Suprapubic skin (tissue), 4 donors: ENCODE measurements at places on chromosomes 2 and 18. TPM values are rescaled to one million over a fixed set of nuclear protein-coding genes. Genes with fewer than 3 reads are reported as not detected.

IL1RN gene
- total RNA-seq: 147 TPM

OR6B3 gene
- not detected for total RNA-seq

LHCGR gene
- not detected for total RNA-seq

NEU4 gene
- 0.21 TPM for total RNA-seq

PLGLB1 gene
- 1.6 TPM for total RNA-seq
